Neural crest cell (in vitro differentiated cells): ENCODE measurements at places on chromosomes 1 and 21.

DNA sequence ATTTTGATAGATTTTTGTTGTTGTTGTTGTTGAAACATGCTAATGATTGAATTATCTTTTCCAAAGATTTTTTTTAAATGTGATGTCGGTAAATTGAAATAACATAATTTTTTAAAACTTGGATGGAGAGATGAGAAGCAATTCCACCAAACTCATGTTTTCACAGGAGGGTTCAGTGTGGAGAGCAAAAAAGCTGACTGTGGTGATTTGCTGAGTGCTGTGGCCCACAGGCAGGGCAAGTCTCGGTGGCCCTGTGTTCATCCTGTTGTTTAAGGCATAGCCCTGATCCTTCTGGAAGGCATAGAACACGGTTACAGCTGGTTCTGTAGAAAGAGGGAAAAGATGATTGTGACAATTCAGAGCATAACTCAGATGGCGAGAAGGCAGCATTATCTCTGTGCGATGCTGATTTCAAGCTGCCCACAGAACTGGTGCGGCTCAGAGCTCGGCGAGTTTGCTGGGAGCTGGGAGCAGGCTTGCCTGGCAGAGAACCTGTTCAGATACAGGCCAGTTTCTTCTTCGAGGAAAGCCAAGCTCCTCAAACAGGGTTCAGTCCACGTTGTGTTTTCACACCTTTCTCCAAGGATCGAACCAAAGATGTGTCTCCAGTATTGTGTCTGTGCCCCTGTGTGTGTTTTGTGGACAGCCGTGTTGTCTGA lies 127.1 kb downstream of the HUNK start:
- DNase-seq = no peak

GRCh38 chr21:37183749-37184148 lies 83.4 kb downstream of the VPS26C start:
- no peak for DNase-seq

GRCh38 chr1:209405183-209405814 lies 178.2 kb upstream of the CAMK1G start:
- no peak for DNase-seq

DNA sequence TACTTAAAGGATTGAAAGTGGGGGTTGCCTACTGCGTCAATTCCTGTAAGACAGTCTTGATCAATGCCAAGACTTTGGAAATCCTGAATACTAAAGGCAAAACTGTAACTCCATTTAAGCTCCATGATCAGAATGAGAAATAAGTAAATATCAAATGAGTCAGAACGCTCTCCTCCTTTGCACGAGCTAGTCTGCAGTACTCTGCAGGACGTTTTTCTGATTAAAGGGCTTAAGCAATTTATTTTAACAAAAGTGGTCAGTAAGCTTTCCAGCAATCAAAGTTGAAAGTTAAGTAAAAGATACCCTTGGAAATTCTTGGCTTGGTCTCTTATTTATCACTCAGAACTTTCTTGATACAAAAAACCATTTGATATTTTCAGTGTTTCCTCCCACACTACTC lies 35.7 kb upstream of the ARHGAP29 start:
- DNase-seq = no peak

DNA sequence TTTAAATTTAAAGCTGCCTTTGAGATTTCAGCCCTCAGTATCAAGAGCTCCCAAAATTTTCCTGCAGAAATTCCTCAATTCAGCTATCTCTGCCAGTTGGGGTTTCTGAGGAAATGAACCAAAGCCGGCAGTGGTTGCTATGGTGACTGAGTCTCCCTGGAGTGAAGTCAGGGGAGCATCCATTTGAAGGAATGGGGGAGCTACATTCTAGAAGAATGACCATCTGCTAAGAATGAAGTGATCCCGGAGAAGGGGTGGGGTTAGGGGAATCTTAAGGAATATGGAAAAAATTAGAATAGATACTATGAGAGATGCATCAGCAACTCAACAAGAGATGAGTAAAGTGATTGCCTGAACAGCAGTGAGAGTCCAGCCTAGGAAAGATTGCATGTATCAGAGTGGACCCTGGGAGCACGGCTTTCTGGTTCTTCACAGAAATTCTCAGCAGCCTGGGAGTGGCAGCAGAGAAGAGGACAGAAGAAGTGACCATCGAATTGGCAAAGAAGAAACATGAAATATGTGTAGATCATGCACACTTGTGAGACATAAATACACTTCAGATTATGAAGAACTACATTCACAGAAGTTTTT lies 94.7 kb downstream of the CHD1L start:
- DNase-seq = no peak

DNA sequence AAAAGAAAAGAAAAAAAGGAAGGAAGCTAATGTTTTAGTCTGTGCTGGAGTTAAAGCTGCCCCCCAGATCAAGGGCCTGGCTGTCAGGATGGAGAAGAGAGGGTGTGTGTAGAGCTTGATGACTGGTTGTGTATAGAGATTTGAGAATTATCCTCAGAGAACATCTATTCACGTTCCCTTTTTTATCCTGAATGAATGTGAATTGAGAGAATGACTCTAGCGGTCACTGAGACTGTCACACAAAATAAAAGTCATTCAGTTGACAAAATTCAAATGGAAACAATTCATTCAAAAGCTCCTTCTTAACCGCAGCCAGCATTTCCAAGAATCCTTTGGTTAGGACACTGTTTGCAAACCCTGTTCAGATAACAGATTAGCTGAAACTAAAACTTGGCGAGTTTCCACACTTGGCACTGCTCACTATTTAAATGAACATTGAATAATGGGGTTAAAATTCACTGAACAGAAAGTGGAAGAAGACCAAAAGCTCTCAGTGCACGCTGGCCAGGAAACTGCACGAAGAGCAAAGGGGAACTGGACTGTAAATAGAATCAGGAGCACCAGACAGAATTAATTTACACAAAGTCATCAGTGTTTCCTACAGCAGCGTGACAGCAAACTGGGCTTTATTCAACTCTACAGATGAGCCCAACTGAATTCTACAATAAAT lies 13.6 kb upstream of the FAM89A start:
- no peak for DNase-seq

DNA sequence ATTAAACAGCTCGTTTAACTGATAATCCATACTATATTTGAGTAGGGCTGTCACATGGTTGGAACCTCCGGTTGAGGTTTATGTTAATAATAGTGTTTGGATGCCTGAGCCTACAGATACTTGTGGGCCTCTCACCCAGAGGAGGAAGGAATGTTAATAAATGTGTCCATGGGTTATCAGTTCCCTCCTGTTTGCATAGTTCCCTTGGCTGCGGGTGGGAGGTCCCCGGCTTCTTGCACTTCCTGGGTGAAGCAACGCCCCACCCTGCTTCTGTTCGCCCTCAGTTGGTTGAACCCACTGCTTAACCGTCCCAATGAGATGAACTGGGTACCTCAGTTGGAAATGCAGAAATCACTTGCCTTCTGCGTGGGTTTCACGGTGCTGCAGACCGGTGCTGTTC lies 23.6 kb upstream of the GBP1 start:
- DNase-seq = no peak

DNA sequence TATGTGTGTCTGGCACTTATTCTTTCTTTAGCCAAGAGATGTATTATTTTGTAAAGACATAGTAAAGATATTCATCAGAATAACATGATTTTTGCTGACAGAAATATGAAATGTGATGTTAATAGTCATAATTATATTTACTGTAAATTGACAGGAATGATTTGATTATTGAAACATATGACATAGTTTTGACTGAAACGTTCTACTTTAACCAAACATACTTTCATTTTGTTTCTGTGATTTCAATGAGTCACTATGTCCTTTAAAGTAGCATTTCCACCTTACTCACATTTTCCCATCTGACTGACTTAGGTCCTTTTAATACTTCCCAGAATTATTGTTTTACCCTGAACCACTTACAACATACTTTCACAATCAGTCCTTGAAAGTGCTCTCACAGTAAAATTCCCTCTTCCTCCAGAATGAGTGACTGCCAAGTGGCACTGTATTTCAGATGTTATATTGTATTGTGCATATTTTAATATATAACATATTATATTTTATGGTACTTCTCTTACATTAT lies 437.9 kb downstream of the NCAM2 start:
- DNase-seq = no peak

GRCh38 chr1:220698607-220699016 lies 8.4 kb downstream of the C1orf115 start:
- no peak for DNase-seq

DNA sequence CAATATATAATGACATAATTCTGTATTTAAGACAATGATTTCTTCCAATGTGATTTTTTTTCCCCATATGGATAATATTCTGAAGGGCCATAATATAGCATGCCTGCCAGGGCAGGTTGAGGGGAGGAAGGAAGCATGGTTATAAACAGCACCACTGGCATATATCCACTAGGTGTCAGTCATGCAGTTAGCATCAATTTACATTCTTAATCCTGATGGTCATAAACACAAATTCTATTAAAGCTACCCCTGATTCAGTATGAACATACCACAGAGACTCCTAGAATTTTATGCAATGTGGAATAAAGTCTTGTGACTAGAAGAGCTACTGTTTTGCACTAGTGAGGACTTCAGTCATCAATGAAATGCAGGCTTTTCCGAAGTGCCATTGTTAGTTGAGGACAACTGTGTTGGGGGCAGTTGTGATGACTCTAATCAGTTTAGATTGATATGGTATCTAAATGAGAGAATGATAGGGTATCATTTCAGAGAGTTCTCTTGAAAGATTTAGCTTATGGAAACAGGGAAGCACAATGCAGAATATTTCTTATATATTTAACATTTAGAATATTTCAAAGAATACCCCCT lies 342.7 kb upstream of the NR5A2 start:
- peak; percentile 23 for DNase-seq

DNA sequence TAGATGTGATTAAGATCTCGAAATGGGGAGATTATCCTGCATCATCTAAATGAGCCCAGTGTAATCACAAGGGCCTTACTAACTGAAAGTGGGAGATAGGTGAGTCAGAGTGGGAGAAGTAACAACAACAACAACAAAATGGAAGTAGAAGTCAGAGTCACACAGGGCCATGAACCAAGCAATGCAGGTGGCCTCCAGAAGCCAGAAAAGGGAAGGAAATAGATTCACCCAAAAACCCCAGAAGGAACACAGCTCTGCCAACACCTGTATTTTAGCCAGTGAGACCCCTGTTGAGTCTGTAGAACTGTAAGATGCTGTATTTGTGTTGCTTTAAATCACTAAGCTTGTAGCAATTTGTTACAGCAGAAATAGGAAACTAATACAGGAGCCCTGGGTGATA lies 4.1 kb downstream of the TAGLN2 start:
- no peak for DNase-seq

DNA sequence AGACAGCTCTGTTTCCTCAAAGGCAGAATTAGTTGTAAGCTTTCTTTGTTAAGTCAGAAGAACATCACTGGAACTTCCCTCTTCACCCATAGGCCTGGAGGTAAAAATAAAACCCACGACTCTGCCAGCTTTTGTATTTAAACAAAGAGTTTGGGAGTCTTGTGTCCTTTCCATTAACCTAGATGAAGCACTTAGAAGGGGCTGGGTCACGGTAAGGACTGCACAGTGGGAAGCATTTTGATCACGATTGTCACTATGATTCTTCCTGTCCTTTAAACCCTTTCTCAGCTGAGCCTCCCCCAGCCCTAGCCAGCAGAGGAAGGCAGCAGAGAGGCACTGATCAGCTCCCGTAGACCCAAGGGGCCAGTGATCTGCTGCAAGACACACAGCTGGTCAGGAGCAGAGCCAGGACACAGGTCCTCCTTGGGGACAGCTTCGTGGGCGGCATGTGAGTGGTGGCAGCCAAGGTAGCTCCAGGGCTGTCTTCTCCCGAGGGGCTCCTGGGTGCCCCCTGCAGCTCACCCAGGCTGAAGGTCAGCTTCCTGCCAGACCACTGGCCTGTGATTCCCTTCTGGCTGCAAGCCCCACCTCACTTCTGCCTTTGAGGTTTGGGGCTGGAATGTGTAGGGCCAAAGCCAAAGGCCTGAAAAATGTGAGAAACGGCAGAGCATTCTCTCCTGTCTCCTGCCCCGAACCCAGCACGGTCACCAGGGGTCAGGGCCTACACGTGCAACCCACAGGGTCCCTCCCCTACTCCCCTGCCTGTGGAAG lies 4.0 kb upstream of the LAPTM5 start:
- no peak for DNase-seq

DNA sequence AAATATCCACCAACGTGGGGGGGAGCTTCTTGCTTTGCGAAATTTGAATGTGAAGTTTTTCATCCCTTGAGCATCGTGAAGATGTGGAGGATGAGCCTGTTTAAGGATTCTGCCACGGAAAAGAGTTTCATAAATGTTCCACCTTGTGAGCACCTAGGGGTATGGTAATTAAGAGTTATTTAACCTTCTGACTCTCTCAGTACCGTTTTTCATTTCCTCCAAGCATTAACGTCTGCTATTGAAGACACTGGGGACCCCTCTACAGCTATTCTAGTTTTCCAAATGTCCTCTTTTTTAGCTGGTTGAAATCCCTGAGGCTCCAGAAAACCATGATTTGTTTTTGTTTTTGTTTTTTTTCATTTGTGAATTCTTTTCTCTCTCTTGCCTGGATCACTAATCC lies 79.1 kb upstream of the GALNT2 start:
- DNase-seq = no peak

GRCh38 chr1:234486858-234487840 lies 8.2 kb upstream of the TARBP1 start:
- no peak for DNase-seq

DNA sequence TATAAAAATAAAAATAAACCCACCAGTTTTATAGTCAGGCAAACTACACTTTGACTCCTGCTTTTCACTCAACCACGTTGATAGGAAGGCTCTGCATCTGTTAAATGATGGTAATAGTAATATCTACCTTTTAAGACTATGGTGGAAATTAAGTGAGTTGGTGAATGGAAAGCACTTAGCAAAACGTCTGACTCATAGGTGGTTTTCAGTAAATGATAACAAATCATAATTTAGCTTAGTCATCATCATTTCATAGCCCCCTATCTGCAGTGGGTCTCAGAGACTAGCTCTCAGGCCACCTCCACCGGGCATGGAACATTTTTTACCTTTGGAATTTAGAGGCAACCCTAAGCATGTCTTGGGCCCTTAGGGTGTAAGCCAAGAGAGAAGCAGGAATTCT lies 160.0 kb downstream of the PDE4B start:
- DNase-seq = no peak

DNA sequence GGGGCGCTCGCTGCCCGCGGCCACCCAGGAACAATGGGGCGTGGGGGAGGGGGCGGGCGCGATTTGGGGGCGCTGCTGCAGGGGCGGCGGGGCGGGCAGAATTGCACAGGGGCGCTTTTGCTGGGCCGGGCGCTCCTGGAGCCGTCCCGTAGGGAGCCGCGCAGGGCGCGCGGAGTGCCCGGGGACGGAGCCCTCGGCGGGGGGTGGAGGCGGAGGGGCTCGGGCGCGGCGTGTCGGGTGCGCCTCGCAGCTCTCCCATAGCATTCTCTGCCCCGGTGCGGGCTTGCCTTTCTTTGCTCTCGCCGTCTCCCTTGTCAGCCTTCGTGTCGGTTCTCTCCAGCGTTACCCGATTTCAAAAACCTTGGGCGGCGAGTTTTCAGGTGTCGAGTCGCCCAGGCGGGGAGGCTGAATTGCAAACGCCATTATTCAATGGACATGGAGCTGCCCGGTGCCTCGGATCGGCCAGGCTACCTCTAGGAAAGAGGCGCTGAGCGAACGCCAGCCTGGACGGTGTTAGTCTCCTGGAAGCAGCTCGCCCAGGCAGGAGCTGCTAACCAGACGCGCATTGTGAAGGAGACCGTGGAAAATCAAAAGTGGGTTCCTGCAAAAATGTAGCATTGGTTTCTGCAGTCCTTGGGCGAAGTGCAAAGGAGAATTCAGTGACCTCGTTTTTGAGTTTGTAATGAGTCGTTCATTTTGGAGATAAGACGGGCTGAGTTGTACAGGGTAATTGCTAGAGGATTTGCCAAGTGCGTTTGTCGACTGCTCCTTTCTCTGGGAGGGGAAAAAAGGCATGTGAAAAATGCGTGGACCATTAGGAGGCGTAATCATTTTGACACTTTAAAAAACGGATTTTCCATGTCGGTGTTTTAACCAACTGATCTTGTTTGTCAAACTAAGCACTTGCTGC lies 626 bp downstream of the CXADR start:
- peak; percentile 27 for DNase-seq
